Esophagus mucosa (tissue), 1 donor: ENCODE measurements at places on chromosomes 6 and 20. TPM values are rescaled to one million over a fixed set of nuclear protein-coding genes. Genes with fewer than 3 reads are reported as not detected.

DNA sequence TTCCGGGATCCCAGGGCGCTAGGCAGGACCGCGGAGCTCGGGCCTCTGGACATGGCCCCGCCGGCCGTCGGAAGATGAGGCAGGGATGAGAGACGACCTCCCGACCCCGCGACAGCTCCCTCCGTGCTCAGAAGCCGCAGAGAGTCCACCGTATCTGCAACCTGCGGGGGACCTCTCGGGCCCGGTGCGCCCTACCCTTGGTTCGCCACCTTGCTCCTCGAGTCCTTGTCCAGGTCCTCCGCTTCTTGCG is 301 bp downstream of the PPP1R3D start:
- no peak for ATAC-seq

DNA sequence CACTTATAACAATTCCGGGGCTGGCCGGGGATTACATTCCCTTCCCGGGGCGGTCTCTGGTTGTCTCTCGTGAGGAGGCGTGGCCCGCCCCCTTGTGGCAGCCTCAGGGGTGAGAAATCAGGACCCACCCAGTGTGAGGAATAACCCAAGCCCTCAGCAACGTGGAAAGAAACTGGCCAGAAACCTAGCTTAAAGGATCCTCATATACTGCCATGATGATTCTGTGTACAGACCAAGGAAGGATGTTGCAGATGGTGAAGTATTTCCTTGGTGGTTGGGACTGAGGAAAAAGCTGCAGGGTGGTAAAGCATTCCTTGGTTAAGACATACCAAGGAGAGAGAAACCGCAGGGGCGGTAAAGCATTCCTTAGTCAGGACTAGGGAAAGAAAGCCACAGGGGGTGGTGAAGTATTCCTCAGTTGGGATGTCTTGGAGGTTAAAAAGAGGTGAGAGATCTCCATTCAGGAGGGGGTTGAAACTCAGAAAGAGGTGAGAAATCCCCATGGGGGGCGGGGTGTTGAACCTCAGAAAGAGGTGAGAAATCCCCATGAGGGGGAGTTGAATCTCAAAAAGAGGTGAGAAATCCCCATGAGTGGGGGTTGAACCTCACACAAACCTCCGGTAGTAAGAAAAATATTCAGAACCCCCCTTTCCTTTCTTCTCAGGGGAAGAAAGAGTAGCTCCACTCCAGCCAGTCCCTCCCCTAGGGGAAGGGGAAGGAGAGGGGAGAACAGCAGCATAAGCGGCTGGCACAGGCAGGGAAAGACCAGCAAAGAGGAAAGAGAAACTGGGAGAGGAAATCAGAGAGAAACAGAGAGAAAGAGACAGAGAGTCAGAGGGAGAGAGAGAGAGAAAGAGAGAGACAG is 238.1 kb downstream of the RNGTT start:
- no peak for ATAC-seq

DNA sequence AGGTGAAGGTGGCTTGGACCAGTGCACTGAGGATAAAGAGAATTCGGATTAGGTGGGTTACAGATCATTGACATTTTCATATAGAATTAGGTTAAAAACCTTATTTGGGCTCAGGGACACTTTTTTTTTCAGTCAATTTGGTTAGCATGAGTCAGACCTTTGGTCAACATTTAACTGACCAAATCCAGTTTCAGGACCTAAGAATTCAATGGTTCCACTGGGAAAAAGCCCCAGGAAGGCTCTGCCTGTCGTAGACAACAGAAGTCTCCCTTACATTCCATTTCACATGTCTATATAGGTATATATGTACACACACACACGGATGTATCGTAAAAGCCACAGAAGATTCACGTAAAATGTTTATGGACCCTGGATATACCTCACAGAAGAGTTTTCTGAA is 184.2 kb upstream of the RREB1 start:
- no peak for ATAC-seq

DNA sequence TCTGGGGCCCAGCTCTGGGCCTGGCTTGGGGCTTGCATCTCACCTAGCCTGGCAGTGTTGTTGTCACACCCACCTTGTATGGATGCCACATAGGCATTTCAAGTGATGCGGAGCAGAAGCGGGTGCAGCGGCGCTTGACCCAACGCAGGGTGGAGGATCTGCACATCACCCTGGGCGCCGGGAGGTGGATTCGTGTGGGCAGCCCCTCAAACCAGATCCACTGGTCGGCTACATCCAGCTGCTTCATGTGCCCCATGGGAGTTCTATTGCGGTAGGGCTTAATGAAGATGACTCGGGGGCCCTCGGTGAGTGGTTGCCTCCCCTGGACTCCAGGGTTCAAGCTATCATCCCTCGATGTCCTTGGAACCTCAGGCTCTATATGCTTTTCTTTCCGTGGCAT is 3.2 kb downstream of the TP53TG5 start:
- no peak for ATAC-seq

GRCh38 chr6:92008757-92009502 is 1410.4 kb downstream of the EPHA7 start:
- ATAC-seq = no peak

DNA sequence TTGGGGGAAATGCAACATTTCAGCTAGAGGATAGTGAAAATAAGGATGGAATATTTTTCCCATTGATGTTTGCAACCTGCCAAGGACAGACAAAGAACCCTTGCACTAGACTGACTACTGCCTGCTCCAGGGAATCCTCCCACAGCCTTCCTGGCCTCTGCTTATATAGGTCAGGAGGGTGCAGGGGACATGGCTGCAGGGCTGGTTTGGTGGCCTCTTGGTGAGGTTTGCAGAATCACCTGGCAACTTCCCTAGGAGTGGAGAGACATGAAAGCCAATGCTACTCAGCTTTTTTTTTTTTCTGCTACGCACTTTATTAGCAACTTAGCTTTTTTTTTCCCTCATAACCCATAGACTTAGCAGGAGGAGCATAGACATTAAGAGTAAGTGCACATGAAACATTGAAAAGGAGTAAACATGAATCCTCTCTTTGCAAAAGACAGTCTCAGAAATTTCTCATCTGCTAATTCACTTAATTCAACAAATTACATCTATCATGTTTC is 39.8 kb upstream of the CDYL start:
- no peak for ATAC-seq

GRCh38 chr6:113842165-113842564 is 15.0 kb upstream of the MARCKS start:
- no peak for ATAC-seq

GRCh38 chr6:12111363-12111670 is 99.2 kb downstream of the HIVEP1 start:
- no peak for ATAC-seq

DNA sequence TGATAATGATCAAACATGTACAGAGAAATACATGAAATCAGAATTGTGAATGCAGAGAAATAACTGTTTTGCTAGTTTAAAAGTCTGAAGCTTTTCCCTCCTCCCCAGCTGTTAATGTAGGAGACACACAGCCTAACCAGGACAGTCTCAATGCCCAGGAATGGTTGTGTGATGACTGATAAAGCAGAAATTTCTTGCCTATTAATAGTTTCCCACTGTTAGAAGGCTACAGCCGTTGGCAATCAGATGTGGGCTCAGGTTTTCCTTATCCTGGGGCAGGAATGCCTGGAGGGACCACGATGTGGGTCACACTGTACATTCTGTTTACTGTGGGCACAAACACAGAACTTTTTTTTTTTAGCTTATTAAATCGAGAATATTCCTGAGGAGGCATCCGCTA is 1.9 kb downstream of the PPP1R3D start:
- ATAC-seq = no peak

GRCh38 chr6:79536585-79536953 is 661 bp downstream of the LCA5 start:
- no peak for ATAC-seq

DNA sequence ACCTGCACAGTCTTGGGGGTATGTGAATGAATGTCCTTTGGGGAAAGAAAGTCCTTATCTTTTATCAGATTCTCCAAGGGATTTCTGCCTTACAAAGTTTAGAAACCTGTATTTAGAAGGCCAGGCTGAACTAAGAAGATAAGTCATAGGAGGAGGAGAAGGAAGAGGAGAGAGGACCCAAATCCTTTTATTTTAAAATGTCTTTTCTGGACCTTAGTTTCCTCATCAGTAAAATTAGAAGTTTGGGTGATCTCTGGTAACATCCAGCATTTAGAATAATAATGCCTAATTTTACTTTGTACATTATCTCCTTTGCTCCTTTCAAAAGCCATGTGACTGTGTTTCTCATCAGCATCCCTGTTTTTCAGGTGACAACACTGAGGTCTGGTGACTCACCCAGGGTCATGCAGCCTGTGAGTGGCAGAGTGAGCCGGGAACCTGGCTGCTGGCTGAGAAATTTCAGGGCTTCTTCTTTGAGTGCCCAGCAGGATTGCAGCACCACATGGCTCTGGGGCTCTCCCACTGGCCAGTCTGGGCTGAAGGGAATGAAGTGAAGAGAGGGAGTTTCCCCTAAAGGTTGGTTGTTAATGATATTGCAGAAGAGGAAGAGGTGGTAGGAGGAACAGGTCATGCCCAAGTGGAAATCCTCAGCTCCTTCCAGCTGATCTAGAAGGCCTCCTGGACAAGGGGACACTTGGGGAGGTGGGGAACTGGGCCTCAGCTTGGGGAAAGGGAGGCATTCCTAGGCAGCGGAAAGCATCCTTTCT is 34.0 kb downstream of the VEGFA start:
- peak; percentile 60 for ATAC-seq

DNA sequence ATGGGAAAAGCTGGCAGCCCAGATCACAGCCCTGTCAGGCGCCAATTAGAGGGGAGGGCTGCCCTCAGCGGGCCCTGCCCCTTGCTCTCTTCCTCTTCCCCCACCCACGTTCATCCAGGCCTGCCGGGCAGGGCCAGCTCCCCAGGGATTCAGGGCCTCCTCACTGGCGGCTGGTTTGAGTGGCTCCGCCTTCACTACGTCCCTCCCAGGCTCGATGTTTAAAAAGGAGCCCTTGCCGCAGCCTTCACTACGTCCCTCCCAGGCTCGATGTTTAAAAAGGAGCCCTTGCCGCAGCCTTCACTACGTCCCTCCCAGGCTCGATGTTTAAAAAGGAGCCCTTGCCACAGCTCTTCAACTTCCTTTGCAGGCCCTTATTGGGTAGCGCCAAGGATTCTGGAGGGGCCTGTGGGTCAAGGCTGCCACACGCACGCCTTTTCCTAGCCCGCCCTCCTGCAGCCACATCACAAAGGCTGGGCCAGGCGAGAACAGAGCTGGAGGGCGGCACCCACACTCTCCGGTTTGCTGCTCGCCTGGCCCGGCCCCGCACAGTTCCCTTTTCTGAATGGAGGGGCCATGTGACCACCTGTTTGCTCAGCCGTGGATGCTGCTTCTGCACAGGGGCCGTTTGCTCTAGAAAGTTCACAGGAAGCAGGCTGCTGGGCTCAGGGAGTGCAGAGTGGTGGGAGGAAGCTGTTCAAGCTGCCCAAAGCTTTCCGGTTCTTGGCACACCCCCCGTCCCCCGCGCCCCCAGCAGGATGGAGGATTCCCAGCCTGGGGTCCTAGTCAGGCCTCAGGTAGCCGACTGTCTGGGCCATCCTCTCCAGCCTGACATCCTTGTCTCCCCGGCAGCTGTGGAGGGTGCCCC is 1.6 kb downstream of the SLC17A9 start:
- peak; percentile 62 for ATAC-seq

GRCh38 chr6:42103753-42104094 is 38.7 kb downstream of the C6orf132 start:
- ATAC-seq = no peak

DNA sequence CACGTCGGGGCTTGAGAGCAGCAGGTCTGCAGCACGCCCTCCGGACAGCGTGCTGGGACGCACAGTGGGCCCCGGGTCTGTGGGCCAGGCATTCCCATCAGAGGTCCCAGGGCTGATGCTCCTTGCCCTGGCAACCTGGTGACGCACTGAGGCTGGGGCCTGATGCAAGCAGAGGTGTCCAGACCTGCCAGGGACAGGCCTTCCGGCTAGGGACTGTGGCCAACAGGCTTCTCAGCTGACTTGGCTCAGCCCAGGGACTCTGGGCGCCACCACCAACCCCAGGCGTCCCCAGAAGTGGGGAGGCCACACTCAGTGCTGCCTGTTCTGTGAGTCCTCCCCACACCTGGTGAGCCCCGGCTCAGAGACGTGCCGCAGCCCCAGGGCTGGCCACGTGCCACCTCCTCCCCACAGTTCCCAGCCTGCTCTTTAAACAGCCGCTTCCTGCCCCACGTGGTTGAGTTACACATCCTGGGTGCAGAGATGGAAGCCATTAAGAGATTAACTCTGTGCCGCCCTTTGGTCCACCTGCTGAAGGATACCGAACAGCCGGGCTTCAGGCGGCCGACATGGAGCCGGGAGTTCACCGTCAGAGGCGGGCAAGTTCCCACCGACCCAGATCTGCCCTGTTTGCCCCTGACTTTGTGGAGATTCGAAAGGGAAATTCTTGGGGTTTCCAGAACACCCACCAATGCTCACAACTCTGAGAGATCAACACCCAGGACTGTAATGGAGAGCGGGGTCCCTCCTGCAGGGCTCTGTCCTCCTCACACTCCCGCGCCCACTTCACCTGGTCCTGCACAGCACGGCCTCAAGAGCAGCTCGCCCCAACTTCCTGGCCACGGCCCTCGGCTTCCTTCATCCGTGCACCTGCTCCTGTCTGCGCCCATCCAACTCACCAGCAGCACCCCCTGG is 37.6 kb upstream of the ZBP1 start:
- peak; percentile 73 for ATAC-seq

- ATAC-seq = no peak
Measured at GRCh38 chr6:47264775-47265184, 44.9 kb downstream of the TNFRSF21 start.

GRCh38 chr20:17875106-17875980 is 93.3 kb downstream of the SNX5 start:
- peak; percentile 88 for ATAC-seq

DNA sequence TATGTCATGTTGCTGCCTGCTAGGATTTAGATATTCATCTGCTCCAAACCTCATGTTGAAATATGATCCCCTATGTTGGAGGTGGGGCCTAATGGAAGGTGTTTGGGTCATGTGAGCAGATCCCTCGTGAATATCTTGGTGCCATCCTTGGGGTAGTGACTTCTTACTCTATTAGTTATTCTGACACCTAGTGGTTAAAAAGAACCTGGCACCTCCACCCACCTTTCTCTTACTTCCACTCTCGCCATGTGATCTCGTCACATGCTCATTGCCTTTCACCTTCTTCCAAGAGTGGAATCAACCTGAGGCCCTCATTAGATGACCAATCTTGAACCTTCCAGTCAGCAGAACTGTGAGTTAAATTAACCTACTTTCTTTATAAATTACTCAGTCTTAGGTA is 549.4 kb upstream of the SYNCRIP start:
- no peak for ATAC-seq

DNA sequence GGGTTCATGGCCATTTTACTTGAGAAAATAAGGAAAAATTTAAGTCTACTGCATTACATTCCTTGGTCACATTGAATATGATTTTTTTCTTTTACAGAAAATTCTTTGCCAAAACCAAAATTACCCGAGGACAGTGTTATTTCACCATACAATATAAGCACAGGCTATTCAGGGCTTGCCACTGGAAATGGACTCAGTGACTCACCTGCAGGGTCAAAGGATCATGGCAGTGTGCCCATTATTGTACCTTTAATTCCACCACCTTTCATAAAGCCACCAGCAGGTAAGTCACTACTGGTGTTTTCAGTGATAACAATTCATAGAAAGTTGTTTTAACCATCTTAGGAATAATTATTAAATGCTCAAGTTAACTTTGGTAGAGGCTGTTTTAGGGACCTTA is 16.2 kb downstream of the SOBP start:
- no peak for ATAC-seq

KIAA1586 gene
- 5.9 TPM for total RNA-seq

RNF217 gene
- total RNA-seq = 21.8 TPM

MUCL3 gene
- 1.00 TPM for total RNA-seq

FGD2 gene
- 9.8 TPM for total RNA-seq
